ENCODE measurements at places on chromosomes 6 and 20. TPM values are rescaled to one million over a fixed set of nuclear protein-coding genes. Genes with fewer than 3 reads are reported as not detected.

- no peak for DNase-seq
- H3K4me1 ChIP-seq: no peaks in the 10 kb centered on the region
- no peak overlapping the region for H3K4me3 ChIP-seq
- no peak overlapping the region for H3K27ac ChIP-seq
- no peaks in the 10 kb centered on the region for H3K36me3 ChIP-seq
- H3K27me3 ChIP-seq: no peaks in the 10 kb centered on the region
Observed at GRCh38 chr6:21742238-21742660, 148.7 kb downstream of the SOX4 start.

MYBL2 gene
- polyA plus RNA-seq: 4.7 TPM

DNA sequence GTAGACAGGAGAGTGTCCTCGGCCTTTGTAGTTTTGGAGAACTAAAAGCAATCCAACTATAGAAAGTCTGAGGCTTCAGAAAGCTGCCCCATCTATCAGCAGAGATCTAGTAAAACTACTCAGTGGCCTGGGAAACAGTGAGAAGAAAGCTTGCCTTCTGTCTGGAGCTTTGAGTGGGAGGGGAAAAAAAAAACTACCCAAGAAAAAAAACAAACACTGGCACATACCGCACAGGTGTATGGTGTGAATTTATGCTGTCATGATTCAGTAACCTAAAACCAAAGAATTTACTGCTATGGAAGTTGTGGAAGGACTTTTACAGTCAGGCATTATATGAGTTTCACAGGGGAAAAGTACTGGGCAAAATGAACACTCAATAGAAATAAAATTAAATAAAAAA, 280.5 kb downstream of the ADGRB3 start:
- no peak for DNase-seq
- H3K27me3 ChIP-seq: no peaks in the 10 kb centered on the region
- no peaks in the 10 kb centered on the region for H3K4me1 ChIP-seq
- H3K4me3 ChIP-seq: no peak overlapping the region
- H3K27ac ChIP-seq: no peak overlapping the region

- no peaks in the 10 kb centered on the region for H3K4me1 ChIP-seq
- no peaks in the 10 kb centered on the region for H3K27me3 ChIP-seq
- H3K4me3 ChIP-seq: no peak overlapping the region
- DNase-seq: no peak
- H3K27ac ChIP-seq: no peak overlapping the region
Observed at GRCh38 chr20:11047559-11047958, 373.8 kb upstream of the JAG1 start.

MARCKS gene
- 24.3 TPM for polyA plus RNA-seq

DNA sequence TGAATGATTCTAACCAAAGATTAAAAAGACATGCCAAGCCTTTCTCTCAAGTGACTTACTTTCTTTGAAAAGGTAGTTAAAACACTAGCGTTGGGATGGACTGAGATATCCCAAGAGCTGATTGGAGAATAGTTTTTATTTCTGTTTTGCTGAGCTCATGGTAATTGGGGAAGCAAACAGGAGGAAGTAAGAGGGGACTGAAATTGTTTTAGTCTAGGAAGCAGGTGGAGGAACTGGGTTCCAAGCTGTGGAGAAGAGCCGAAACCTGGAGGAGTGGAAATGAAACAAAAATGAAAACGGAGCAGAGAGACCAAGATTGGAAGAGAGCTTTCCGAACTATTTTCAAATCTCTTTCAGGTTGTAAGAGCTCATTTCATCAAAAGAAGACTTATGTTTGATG, 59.9 kb upstream of the TENT5A start:
- no peaks in the 10 kb centered on the region for H3K4me1 ChIP-seq
- no peak for DNase-seq
- H3K27ac ChIP-seq: no peak overlapping the region
- no peaks in the 10 kb centered on the region for H3K36me3 ChIP-seq
- H3K4me3 ChIP-seq: no peak overlapping the region

BACH2 gene
- polyA plus RNA-seq: 1.1 TPM

DNA sequence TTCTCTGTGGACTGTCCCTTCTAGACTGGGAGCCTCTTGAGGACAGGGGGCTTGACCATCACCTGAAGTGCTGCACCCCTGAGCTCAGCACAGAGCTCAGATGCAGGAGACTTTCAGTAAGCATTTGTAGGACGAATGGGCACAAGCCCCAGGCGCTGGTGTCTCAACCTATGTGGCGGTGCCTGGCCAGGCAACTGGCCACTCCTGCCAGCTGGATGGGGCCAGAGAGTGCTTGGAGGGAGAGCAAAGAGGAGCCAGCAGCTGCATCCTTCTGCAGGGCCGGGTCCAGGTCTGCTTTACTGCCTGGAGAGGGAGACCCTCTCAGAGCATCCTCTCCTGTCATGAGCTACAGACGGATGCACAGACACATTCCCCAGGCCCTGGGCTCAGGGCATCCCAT, 4.5 kb downstream of the PHACTR3 start:
- no peaks in the 10 kb centered on the region for H3K4me1 ChIP-seq
- no peak for DNase-seq
- no peak overlapping the region for H3K4me3 ChIP-seq
- no peak overlapping the region for H3K27ac ChIP-seq
- H3K27me3 ChIP-seq: peaks cover 19% of the 10 kb centered on the region
- no peaks in the 10 kb centered on the region for H3K36me3 ChIP-seq

HLA-DPB1 gene
- 16.7 TPM for polyA plus RNA-seq

GRCh38 chr6:1870932-1871331, 261.2 kb downstream of the FOXC1 start:
- H3K27me3 ChIP-seq: no peaks in the 10 kb centered on the region
- H3K27ac ChIP-seq: no peak overlapping the region
- H3K4me3 ChIP-seq: no peak overlapping the region
- DNase-seq: no peak
- no peaks in the 10 kb centered on the region for H3K36me3 ChIP-seq

- no peaks in the 10 kb centered on the region for H3K36me3 ChIP-seq
- no peak overlapping the region for H3K27ac ChIP-seq
- H3K4me1 ChIP-seq: peaks cover 5% of the 10 kb centered on the region
- no peaks in the 10 kb centered on the region for H3K27me3 ChIP-seq
- no peak overlapping the region for H3K4me3 ChIP-seq
Observed at GRCh38 chr6:166387642-166388289, 5.0 kb upstream of the MPC1 start.

SLC24A3 gene
- polyA plus RNA-seq: 0.49 TPM

MEI4 gene
- polyA plus RNA-seq: 0.94 TPM

ZNF512B gene
- polyA plus RNA-seq: 22.0 TPM

C20orf202 gene
- 0.23 TPM for polyA plus RNA-seq

GRCh38 chr20:53130795-53131194, 158.6 kb downstream of the TSHZ2 start:
- no peaks in the 10 kb centered on the region for H3K27me3 ChIP-seq
- H3K36me3 ChIP-seq: no peaks in the 10 kb centered on the region
- H3K4me3 ChIP-seq: no peak overlapping the region
- no peak overlapping the region for H3K27ac ChIP-seq

- H3K27ac ChIP-seq: no peak overlapping the region
- H3K4me3 ChIP-seq: no peak overlapping the region
- H3K4me1 ChIP-seq: no peaks in the 10 kb centered on the region
- H3K27me3 ChIP-seq: no peaks in the 10 kb centered on the region
- H3K36me3 ChIP-seq: no peaks in the 10 kb centered on the region
Observed at GRCh38 chr6:23073821-23074220, 504.5 kb downstream of the HDGFL1 start.

DNA sequence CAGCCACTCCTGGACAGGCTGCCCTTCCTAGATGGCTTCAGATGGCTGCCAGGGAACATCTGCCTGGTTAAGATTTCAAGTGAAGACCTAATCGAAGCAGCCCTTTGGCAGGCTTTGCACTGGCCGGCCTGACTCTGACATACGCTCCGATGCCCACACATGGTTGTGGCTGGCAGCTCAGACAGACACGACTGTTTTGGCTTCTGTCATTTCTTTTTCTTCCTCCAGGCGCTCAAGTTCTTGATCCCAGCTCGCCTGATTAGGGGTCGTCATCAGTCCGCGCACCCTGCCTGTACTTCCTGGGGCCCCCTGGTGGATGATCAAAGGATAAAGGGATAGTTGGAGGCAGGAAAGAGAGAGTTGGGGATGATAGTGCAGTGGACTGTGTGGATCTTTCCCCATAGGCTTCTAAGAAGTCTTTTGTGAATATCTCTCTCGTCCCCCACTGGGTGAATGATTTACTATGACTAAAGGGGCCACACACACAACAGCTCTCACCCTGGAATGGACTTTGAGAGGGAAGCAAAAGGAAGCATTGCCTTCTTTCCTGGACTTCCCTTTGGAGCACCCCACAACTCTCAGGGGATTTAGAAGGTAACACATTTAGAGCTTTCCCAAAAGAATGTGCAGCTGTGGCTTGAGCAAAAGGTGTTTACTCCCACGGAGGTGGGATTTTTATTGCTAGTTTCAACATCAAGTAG, 21.4 kb upstream of the TRAM2 start:
- no peaks in the 10 kb centered on the region for H3K36me3 ChIP-seq
- no peak overlapping the region for H3K4me3 ChIP-seq
- H3K27ac ChIP-seq: no peak overlapping the region
- DNase-seq: no peak
- H3K4me1 ChIP-seq: no peaks in the 10 kb centered on the region
- no peaks in the 10 kb centered on the region for H3K27me3 ChIP-seq

- H3K27ac ChIP-seq: no peak overlapping the region
- no peak overlapping the region for H3K4me3 ChIP-seq
- H3K36me3 ChIP-seq: no peaks in the 10 kb centered on the region
- no peaks in the 10 kb centered on the region for H3K27me3 ChIP-seq
- DNase-seq: no peak
Observed at GRCh38 chr6:122730775-122731386, 48.6 kb upstream of the FABP7 start.

DNA sequence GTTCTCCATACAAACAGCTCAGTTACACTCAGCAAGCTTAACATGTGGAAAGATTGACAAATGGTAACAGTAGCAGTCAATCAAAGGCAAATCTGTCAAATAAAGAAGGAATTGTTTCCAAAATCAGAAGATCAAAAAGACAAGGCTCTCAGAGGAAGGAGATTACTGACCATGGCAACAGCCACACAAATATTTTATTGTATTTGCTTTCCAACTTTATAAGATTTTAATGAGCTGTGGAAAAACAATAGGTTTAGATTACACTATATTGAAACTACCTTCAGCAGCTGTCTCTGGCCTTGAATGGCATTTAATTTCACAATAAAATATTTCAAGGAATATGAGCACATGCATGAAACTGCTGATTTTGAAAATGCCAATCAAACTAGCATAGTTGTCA, 1143.9 kb upstream of the GJE1 start:
- no peaks in the 10 kb centered on the region for H3K4me1 ChIP-seq
- no peak for DNase-seq
- no peak overlapping the region for H3K27ac ChIP-seq

DNA sequence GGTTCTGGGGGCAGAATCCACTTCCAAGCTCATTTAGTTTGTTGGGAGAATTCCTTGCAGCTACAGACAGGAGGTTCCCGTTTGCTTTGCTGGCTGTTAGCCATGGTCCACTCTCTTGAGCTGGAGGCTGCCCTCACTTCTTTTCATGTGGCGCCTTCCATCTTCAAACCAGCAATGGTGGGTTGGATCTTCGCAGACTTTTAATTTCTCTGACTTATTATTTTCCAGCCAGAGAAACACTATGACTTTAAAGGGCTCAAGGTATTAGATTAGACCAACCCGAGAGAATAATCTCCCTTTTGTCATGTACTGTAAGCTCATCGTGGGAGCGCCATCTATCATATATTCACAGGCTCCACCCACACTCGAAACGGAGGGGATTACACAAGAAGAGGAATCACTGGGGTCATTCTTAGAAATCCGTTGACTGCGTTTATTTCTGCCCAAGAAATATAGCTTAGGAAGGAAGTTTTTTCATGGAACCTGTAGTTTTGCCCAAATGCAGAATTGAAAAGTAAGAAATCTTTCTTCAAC, 38.9 kb downstream of the SAMD5 start:
- DNase-seq: no peak
- H3K36me3 ChIP-seq: no peaks in the 10 kb centered on the region
- no peaks in the 10 kb centered on the region for H3K27me3 ChIP-seq
- no peak overlapping the region for H3K27ac ChIP-seq

DNA sequence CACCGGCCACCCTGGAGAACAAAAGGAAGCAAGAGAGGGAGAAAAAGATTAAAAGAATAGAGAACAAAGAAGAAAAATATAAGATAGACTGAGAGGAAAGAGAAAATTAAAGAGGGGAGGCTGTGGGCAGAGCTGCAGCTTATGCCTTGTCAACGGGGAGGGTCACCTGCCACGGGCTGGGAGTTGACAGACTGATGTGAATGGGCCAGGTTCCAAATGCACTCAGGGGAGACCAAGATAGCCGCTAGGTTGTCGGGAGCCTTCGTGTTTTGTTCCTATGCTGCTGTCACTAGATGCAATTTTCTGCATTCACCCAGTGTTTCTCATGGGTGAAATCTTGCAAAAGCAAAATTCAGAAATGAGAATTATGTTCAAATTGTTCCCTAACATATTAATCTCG, 119.6 kb upstream of the MTHFD1L start:
- H3K36me3 ChIP-seq: no peaks in the 10 kb centered on the region
- no peaks in the 10 kb centered on the region for H3K27me3 ChIP-seq
- no peak for DNase-seq
- no peak overlapping the region for H3K27ac ChIP-seq
- H3K4me3 ChIP-seq: no peak overlapping the region
- no peaks in the 10 kb centered on the region for H3K4me1 ChIP-seq

DNA sequence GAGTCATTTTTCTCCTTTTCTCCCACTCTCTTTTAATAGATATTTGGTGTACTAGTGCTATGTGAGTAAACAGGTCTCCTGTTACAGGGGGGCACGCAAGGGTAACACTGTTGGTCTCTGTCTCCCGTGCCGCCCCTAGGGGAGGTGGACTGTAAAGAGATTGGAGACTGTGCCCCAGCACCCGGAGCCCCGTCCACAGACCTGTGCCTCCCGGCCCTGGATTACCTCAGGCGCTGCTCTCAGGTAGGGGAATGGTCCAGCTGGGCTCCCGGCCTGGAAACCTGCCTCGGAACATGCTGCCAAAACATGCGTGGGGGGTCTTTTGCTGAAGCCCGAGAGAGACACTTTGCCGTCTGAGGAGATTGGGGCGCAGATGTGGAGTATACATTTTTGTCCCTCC, 66.4 kb upstream of the SMIM28 start:
- H3K36me3 ChIP-seq: no peaks in the 10 kb centered on the region
- H3K27ac ChIP-seq: no peak overlapping the region
- no peak overlapping the region for H3K4me3 ChIP-seq
- H3K27me3 ChIP-seq: no peaks in the 10 kb centered on the region
- DNase-seq: no peak
- no peaks in the 10 kb centered on the region for H3K4me1 ChIP-seq

DNA sequence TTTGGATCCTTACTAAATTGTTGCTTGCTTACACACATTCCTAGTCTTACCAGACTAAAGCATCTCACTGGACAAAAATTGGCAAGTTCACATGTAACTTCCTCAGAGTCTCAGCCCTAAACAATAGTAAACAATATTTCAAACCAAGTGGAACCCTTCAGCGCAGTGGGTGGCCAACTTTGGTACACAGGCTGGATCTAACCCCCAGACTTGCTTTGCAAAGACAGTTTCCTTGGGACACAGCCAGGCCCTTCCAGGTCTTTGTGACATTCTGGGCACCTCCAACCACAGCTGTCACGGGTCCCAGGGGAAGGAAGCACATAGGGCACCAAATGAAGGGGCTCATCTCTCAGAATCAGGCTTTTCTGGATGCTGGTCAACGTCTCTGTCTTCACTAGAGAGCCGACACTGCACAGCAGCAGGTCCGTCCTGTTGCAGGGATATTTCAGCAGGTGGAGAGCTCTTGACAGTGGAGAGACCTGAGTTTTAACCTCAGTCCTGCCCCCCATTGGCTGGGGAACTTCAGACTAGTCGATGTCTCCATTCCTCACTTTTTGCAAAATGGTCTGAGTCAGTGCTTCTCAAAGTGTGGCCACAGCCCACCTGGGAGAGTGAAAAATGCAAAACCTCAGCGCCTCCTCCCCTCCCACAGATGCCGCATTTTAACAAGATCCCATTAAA, 91.4 kb downstream of the BFSP1 start:
- H3K36me3 ChIP-seq: no peaks in the 10 kb centered on the region
- H3K4me1 ChIP-seq: no peaks in the 10 kb centered on the region
- no peak for DNase-seq
- peaks cover 3% of the 10 kb centered on the region for H3K27me3 ChIP-seq
